ENCODE measurements at places on chromosomes 4 and X.

DNA sequence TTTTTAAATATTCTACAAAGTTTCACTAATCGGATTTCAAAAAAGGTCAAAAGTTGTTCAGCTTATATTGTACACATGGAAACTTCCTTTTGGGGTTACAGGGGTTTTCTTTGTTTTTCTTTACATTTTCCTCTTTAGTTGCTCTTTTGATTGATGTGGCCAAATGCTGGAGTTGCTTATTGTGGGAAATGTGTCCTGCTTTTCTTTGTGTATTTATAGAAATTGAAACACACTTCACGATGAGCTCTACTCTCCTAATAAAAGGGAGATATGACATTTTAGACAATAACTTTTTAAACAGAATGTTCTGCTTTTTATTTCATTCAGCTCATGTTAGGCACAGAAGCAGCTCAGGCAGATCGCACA is 50.7 kb upstream of the SPRY1 start:
- DNase-seq: no peak

DNA sequence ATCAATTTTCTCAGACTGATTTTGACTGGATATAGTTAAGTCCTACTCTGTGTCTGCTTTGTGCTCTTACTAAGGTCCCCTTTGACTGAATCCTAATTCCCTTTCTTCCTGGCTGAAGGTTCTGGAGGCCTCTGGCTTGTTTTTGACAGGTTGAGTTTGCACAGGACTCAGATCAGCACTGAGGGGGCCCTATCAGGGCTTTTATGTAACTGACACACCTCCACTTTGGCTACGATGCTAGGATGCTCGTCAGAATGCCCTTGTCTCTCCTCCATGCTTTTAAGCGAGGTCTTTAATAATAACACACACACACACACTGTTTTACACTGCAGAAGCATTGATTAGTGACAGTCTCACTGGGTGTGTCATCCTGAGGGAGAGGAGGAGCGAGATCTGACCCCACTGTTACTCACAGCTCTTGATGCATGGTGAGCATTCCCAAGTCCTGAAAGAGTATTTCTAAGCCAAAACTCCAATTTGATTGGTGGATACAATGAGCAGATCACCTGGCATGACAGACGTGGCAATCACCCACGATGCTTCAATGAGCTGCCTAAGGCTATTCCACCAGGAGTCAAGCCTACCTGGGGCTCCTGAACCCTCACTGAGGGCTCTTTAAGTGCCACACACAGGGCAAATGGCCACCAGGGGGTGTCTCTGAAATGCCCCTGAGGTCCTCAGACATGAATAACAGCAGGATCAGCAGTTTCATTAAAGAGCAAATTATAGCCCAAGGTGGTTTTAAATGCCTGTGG is 130.4 kb upstream of the CPEB2 start:
- peak; percentile 14 for DNase-seq

GRCh38 chr4:121397941-121398601 is 17.3 kb upstream of the QRFPR start:
- no peak for DNase-seq

DNA sequence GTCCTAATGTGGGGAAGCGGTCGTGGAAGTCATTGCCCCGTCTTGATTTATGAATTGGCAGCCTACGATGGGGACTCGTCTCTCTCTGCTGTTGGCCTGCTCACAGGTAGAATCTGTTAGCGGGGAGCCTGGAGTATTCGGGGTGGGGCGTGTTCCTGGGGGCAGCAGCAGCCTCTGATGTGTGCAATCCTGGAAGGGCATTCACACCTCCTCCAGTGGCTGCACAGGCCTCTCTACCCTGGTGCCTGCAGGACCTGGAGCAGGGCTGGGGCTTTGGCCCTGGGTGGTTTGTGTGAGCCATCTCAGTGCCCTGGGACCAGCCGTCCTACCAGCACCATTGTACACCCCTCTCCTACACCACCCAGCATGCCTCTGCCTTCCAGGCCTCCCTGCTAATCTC is 340.9 kb downstream of the ARHGAP10 start:
- DNase-seq: no peak

- no peak for DNase-seq
Measured at GRCh38 chrX:148700021-148700420, 199.6 kb downstream of the AFF2 start.

GRCh38 chr4:172887959-172888358 is 280.7 kb upstream of the GALNT7 start:
- no peak for DNase-seq

GRCh38 chrX:101385795-101386541 is at the start of gene BTK:
TSS of gene BTK (minus strand) at chrX:101386191. CDS start at chrX:101375284, 10,907 bp downstream.
- DNase-seq: no peak

DNA sequence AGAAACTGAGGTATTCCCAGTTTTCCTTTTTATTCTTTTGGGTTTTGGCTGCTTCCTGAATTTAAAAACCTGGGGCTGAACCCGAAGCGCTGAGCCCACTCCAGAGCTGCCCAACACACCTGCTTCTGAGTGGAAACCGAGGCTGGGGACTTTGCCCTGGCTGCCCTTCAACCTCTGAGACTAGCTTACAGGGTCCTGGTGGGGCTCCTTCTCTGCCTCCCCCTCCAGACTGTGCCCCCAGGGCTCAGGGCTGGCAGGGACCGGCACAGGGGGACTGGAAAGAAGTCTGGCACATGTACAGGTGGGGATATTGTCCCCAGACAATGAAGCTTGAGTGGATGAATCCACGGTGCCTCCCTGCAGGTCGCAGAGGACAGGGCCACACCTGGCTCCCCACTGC is 240.4 kb upstream of the PSAPL1 start:
- no peak for DNase-seq

DNA sequence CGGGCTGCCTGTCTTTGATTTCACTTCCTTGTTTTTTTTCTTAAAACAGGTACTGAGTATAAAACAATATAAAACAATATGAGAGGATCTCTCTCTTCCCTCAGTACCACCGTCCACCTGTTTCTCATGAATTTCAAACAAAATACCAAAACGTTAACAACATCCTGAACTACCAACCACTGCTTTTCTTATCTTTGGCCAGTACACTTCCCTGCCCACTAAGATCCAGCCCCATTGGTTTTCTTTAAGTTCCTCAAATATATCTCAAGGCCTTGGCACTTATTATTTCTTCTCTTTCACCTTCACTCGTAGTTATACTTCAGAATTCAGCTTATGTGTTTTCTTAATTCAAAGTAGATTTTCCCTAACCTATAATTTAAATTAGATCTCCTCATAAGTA is 370.2 kb upstream of the GRIA3 start:
- no peak for DNase-seq

DNA sequence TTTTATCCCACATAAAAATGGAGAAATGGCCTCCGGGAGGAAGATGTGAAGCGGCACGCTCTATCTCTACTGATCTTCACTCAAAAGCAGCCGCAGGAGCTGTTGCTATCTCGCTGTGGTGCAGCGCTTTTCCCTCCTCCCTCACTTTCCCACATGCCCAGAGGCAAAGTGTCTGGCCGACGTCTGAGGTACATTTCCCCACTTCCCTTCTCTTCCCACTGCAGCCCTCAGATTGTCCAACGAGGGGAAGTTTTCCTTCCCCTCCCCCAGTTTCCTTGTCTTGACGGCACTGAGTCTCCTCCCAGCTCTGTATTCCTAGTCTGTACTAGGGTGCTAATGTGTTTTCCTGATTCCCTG is 660 bp upstream of the COL25A1 start:
- peak; percentile 39 for DNase-seq

DNA sequence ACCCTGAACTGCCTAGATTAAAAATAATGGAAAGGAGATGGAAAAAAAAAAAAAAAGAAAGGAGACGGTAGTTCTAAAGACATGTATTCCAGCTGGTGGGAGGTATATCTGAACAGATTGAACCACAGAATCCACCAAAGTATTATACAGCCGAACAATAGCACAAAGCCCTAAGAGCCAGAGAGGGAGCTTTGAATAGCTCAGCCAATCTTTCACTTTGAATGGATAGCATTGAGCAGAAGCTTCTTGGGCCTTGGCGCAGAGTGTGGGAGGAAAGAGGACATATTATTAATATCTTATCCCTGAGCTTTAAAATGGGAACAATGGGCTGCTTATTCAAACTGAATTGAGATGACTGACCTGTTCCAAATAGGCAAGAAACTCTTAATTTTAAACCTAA is 147.8 kb upstream of the PAQR3 start:
- no peak for DNase-seq

DNA sequence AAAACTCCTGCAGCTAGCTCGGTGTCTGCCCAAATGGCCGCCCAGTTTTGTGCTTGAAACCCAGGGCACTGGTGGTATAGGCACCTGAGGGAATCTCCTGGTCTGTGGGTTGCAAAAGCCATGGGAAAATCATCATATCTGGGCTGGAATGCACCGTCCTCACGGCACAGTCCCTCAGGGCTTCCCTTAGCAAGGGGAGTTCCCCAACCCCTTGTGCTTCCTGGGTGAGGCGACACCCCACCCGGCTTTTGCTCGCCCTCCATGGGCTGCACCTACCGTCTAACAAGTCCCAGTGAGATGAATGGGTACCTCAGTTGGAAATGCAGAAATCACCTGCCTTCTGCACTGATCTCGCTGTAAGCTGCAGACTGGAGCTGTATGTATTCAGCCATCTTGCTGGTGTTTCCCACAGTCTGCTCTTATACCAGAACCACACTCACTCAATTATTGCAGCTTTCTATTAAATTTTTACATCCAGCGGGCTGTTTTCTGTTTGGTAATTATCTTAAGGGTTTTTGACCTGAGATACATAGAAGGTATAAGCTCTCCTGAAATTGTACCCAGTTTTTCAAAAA is 36.7 kb upstream of the NPNT start:
- no peak for DNase-seq

GRCh38 chr4:14375816-14376215 is 626.5 kb upstream of the CPEB2 start:
- no peak for DNase-seq

- no peak for DNase-seq
Measured at GRCh38 chrX:136210243-136210642, 41.0 kb downstream of the MAP7D3 start.

GRCh38 chrX:72079607-72080006 is 52.1 kb downstream of the RTL5 start:
- peak; percentile 89 for DNase-seq

DNA sequence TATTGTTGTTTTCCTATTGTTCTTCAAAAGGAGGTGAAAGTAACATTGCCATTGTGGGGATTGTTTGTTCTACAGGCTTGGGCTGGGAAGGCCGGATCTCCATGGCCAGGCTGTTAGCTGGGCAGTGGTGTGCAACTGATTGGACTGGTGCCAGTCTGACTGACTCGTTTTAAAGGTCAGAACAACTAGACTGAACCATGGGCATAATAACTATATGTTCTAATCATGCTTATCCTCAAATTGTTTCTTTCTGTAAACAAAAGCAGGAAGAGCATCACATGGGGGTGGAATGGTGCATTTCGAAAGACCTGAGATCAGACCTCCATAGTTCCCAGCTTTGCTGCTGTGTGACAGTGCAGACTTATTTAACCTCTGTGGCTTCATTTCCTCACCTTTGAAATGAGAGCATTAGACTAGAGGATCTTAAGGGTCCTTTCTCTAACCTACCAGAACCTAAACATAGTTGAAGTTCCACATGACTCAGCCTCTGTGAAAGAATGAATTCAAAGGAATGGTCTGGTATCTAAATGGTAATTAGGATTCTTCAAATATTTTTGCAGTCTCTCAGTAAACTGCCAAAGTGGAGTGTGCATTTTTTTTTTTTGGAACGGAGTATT is 66.7 kb upstream of the PGRMC2 start:
- peak; percentile 97 for DNase-seq

- no peak for DNase-seq
Measured at GRCh38 chr4:8726344-8726851, 133.8 kb downstream of the CPZ start.

- DNase-seq: no peak
Measured at GRCh38 chr4:6578221-6578620, 3.2 kb downstream of the MAN2B2 start.

- DNase-seq: peak; percentile 50
Measured at GRCh38 chrX:50707405-50707804, 106.6 kb downstream of the SHROOM4 start.

GRCh38 chrX:87702795-87703194 is 185.2 kb downstream of the KLHL4 start:
- no peak for DNase-seq

DNA sequence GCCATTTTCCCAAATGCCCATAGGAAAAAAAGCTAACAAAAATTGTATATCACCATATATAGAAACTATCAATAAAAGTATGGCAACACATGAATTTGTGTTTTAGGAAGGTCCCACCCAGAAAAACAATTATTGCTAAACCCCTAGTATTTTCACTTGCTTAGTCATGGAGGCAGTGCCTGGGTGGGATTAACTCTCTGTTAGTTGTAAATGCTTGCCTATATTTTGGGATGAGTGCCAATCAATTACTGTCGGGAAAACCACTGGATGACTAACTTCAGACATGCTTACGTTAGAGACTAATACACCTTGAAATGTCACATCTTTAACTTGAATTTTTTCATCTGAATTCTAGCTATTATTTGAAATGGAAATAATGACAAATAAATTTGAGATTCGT is 33.9 kb downstream of the TMPRSS11A start:
- DNase-seq: no peak

- DNase-seq: no peak
Measured at GRCh38 chr4:48021100-48021499, 4.5 kb downstream of the NIPAL1 start.

- DNase-seq: peak; percentile 87
Measured at GRCh38 chrX:1323315-1323714, 13.3 kb upstream of the IL3RA start.

- no peak for DNase-seq
Measured at GRCh38 chrX:133516686-133517085, 101.4 kb upstream of the GPC4 start.
